GM13976 (cell line): ENCODE measurements at places on chromosomes 5 and 9.

GRCh38 chr5:107565791-107566767 is 104.7 kb downstream of the EFNA5 start:
- no peak for DNase-seq

- peak; percentile 59 for DNase-seq
These were observed 6.4 kb upstream of the JMY start for GRCh38 chr5:79229357-79230174.

DNA sequence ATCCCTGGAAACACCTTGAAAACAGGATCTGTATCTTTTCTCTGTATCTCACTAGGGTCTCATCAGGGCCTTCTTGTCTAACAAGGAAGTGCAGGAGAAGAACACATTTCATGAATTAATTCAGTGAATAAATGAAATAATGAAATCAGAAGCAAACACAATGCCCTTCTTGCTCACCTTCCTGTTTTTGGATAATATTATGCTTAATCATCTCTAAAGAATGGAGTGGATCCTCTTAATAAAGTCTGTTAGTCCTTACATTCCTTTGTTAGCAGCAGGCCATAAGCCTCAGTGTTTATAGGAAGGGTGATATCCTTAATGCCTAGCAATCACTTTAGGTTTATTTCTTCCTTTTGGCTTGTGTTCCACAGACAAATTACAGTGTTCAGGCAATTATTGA is 837.1 kb upstream of the SEMA6A start:
- no peak for DNase-seq

DNA sequence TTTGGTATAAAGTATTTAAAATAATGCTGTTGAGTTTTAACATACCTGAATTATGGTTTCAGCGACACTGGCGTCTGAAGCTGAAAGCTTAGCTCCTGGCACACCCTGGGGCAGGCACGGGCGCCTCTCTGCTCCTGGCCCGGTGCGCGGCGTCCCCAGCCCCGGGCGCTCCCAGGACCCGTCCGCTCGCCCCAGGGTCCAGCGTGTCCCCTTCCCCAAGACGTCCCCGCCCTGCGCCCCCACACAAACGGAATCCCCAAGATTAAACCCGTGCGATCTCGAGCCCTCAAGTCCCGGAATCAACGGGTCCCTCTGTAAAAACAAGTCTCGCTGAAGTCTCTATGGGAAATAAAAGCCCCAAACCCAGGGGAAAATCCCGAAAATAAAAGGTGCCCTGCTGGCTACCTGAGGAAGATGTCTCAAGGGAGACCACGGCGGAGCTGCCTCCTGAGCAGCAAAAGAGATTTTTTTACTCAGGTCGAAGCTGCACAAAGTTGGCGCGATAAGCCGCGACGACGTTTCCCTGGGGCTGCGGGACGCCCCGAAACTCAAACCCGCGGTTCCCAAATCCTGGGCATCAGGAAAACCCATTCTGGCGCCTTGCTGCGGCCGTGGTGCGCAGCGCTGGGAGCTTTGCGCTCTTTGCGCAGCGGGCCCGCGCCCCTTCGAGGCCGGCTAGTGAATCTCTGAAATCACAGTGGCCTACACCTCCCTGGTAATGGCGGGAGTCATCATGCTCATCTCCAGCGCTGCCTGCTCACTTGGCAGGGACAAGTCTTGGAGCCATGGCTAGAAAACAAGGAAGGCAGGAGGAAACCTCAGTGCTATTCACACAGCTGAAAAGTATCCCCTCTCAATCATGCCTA is 6.3 kb upstream of the IFNA8 start:
- peak; percentile 34 for DNase-seq

DNA sequence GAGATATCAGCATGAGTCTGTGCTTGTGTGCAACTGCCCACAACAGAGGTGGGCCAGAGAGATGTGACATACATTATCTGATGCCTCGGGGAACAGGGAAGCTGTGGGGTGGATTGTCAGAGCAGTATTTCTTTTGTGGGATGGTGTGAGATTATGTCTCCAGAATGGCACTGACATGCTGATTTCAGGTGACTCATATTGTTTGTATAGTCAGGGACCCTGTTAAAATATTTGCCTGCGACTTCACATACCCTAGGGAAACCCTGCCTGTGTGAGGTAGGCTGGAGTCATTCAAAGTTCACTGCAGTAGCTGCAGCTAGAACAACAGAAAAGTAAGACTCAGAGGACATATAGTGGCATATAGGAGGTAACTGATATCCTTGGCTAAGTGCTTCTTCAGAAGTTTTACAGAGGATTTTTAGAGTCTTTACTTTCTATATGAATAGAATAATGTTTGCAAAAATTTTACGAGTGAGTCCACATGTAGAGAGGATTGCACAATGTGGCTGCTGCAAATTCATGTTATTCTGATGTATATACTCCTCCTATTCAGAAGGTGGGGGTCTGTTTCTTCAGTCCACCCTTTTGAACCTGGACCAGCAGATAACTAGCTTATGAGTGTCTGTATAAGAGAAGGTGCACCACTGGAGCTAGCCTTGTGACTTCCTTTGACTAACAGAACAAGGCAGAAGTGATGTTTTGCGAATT is 89.3 kb downstream of the MACIR start:
- no peak for DNase-seq

- DNase-seq = no peak
These were observed 148.2 kb upstream of the SLC12A2 start for GRCh38 chr5:127935398-127935797.

DNA sequence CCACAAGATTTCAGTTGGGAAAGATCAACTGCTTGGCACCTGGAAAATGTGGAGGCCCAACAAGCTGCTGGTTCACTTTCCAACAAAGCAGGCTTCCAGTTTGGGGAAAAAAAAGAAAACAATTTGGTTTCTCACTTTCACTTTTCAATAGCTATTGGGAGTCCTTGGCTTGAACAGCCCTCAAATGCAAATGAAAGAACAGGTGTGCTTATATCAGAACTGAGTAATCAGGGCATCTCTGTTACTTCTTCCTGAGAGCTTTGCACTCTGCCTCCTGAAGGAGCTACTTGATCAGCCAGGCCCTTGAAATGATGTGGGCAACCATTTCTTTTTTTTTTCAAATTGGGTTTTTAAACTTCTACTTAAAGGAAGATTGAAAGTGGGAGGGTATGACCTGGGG is 73.5 kb downstream of the MFAP3 start:
- no peak for DNase-seq

DNA sequence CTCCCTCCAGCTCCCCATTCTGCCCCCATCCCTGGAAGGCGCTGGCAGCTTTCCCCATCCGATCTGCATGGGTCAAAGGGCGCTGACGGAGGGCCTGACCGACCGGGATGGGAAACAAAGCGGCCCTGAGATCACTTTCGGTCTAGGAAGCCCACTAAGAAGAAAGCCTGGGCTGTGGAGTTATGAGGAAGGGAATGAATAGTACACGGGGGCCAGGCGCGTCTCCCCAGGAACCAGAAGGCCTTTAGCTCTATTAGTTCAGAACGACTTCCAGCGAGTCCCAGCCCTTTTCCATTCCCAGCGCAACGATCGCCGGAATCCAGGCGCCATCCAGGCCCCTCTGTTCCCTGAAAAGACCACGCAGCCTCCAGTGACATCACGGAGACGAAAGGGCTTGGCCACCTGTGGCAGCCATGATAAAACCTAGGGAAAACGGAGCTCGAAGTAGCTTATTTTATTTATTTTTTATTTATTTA is 70.1 kb upstream of the CCDC180 start:
- no peak for DNase-seq

DNA sequence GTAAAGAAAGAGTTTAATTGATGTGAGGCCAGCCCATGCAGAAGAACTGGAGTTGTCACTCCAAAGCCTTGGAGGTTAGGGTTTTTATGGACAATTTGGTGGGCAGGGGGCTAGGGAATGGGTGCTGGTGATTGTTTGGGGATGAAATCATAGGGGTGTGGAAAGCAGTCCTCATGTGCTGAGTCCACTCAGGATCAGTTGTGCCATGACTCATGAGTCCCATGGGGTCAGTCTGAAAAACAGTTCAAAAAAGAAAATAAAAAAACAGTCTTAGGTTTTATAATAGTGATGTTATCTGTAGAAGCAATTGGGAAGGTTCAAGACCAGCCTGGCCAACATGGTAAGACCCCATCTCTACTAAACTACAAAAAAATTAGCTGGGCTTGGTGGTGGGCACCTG is 162.3 kb downstream of the KDM4C start:
- DNase-seq = no peak

DNA sequence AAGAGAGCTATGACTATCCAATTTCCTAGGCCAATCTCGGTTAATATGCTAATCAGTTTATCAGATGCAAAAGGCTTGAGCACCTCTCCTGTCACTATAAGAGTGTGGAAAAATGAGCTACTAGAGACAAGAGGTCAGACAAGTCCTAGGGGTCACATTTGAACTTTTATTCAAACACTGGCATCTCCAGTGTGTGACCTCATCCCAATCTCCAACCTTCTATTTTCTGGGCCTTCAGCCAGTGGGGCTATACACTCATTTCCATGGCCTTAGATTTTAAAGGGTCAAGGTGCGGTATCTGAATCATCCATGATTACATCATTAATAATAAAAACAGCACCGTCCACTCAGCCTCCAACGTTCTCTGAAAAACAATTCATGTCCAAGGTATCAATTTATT is 139.6 kb upstream of the LRRTM2 start:
- no peak for DNase-seq

- DNase-seq = no peak
These were observed 11.9 kb downstream of the VAV2 start for GRCh38 chr9:133979921-133980863.

GRCh38 chr9:113998525-113999255 is 79.4 kb downstream of the AMBP start:
- DNase-seq = no peak

DNA sequence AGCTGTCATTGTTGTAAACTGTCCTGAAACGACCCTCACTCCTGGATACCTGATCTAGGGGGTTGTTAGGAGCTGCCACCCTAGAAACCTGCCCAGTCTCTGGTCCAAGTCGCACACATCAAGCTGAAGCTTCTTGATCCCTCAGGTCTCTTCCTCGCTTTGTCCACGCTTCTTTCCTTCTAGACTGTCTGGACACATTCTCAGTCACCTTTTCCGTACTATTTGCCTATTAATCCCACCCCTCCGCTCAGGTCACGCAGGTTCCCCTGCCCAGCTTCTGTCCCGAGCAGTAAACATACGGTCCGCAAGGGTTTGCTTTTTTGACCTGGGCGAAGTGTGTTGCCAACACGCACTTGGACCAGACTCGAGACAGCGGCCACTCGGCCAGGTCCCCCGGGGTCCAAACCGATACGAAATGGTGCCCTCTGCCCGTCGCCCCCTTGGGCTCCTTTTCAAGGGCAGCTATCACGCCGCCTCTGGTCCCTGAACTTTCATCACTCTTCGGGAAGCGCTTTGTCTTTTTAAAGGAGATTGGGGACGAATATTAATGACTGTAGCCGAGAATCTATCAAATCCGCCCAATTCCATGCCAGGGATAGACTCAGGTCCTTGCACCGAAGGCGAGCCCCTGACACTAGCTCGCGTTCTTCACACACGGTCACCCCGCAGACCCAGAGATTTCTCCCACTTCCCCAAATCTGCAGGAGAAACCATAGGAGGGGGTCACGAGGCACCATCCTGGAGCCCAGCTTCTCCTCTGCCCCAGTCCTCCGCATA is 814 bp downstream of the PLCXD3 start:
- DNase-seq = no peak

DNA sequence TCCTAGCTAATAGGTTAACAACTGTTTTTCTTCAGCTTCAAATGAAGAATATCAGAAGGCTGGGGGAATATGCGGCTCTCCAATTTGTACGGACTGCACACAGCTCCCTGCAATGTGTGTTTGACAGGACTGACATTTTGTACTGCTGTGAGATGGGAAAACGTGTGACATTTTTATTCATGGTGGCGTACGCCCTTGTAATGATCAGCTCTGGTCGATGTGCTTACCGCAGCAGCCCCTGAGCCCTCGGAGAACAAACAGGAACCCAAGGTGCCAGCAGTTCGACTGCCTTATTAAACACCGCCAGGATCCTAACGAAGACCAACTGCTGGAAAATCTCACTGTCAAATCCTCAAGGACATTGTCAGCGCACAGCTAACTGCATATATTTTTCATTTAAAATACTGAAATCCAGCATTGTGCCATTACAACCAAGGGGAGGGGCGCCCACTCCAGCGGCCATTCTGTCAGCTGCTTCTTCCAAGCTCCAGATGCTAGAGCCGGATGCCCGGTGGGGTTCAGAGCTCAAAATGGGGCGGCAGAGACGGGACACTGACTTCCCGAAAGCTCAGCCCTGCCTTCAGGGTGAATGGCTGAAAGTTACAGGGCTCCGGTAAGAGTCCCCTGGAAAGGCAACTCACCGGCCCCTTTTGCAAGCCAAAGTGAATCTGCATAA is 66.8 kb downstream of the CRB2 start:
- DNase-seq = no peak

- DNase-seq = peak; percentile 71
These were observed at the start of gene CFAP77 for GRCh38 chr9:132409828-132410528. Gene CFAP77, plus strand, starts transcription at chr9:132410211. Its CDS starts 61 bp downstream, at chr9:132410272.

GRCh38 chr5:179866241-179867078 is 7.8 kb upstream of the MRNIP start:
- DNase-seq = no peak

GRCh38 chr5:148791334-148791667 is 35.1 kb upstream of the ADRB2 start:
- peak; percentile 25 for DNase-seq

- no peak for DNase-seq
These were observed 17.3 kb upstream of the FAM240B start for GRCh38 chr9:38737246-38737645.

DNA sequence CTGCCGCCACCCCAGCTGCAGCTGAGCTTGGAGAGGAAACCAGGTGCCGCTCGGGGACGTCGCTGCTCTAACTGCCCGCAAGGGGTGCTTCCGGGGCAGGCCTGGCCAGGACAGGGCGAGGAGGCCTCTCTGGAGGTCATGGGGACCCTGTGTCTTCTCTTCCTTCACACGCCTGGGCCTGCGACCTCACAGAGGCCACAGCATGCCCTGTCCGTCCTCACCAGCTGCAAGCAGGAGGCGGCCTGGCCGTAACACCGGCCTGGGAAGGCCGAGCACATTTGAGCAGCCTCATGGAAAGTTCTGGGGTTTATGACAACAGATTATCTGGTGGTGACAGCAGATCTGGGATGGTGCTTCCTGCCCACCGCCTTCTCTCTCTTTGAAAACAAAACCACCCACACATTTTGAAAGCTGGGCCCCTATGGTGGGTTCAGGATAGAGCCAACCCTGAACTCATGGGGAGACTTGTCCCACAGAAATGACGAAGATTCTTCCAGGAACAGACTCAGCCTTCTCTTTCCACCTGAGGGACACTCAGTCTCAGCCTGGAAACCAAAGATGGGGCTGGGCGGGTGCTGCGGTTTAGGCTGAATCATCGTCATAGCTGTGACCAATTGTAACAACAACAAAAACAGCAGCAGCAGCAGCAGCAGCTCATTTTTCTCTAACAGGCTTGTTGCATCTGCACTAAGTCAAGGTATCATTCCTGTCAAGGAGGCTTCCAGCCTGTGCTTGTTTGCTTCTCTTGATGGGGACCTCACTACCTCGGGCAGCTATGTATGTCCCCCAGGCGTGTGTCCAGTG is 99.6 kb upstream of the RAPGEF1 start:
- DNase-seq = no peak
